ENCODE measurements at places on chromosomes 5 and 9.

- no peak for DNase-seq
Observed at GRCh38 chr9:36152741-36153438, 16.3 kb upstream of the CCIN start.

GRCh38 chr5:120035181-120035580, 405.8 kb downstream of the FAM170A start:
- no peak for DNase-seq

GRCh38 chr5:172150514-172151425, 37.3 kb downstream of the STK10 start:
- DNase-seq = no peak

DNA sequence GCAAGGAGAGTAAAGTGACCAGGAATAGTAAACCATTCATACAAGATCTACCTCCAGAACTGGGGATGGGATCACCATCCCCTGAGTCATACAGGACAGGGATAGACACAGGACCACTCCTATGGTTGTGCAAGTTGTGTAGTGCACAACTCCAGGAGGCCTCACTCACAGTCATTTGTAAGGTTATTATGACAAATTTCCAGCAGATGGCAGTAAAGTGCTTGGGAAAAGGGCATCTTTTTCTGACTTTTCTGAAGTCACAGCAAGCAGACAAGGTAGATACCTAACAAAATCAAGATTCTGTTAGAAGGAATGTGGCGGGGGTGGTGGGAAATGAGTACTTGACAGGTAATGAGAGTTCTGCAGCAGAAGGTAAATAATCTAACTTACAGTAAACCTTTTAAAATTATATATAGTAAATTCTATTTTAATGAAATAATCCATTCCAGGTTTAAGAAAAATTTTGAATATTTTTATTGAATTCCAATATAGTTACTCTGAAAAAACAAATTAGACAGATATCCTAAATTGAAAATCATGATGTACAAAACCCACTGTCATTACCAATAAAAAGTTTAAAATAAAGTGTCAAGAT, 16.7 kb upstream of the KIF27 start:
- no peak for DNase-seq

- DNase-seq = no peak
Observed at GRCh38 chr5:89041249-89041779, 158.3 kb upstream of the MEF2C start.

DNA sequence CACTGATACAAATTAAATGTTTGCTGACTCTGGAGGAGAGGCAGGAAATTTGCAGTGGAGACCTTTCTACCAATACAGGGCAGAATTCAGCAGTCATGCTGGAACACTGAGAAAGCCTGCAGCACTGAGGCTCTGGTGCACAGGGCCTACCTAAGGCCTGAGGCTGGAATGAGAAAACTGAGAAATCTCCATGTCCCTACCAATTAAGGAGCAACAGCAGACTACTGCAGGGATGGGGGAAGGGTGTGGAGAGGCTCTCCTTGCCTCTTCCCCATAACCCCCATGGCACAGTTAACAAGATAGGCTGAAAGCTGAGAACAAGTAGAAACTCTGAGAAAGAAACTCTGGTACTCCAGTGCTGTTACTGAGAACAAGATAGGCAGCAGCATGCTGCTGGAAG, 10.5 kb downstream of the FBXO4 start:
- DNase-seq = no peak

GRCh38 chr9:131062969-131063368, 33.4 kb upstream of the AIF1L start:
- DNase-seq = no peak

DNA sequence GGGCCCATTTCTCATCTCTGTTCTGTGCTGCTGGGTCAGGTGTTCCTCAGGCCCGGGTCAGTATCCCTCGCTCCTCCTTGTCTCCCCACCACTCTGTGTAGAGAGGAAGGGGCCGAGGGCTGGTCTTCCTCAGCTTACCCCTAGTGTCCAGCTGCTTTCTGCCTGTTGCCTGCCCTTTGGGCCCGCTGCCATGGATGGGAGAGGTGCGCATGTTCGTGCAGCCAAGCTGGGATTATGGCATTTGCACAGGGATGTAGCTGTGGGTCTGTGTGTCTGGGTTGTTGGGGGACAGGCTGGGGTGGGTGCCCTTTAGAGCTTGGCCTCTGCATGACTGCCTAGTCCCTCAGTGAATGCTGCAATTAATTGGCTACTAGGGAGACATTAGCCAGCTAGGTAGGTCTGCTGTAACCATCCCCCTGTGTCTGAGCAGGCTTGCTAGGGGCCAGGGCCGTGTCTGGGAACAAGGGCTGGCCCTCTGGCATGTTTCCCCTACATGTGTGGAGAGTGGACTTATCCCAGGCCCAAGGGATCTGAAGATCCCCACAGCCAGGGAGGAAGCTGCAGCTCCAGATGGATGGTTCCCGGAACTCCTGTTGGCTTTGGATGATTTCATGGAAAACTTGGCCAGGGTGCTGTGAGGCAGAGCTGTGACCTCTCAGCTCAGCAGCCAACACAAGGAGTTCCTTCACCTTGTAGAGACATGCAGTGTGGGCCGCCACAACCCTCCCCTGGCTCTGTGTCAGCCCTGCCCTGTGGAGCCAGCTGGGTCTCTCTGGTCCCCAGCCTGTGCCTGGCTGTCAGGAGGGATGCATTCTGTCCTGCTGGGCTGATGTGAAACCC, 161.9 kb downstream of the MACROH2A1 start:
- no peak for DNase-seq

- DNase-seq = no peak
Observed at GRCh38 chr9:110844121-110844520, 175.5 kb downstream of the MUSK start.

DNA sequence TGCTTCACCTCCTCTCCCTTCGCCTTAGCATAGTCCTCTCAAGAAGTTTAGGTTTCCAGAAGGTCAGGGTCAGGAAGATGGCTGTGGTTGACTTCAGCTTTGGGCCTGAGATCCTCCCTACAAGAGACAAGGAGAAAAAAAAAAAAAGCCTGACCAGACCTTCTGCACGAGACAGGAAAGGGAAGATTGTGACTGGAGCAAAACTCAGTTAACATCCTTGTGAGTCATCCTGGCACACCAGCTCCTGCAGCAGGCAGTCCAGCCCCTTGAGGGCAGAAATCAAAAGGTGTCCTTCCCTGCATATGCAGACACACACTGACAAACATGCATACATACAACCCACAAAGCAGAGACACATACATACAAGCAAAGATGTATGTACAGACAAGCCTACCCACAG, 18.0 kb upstream of the ENHO start:
- DNase-seq = no peak

DNA sequence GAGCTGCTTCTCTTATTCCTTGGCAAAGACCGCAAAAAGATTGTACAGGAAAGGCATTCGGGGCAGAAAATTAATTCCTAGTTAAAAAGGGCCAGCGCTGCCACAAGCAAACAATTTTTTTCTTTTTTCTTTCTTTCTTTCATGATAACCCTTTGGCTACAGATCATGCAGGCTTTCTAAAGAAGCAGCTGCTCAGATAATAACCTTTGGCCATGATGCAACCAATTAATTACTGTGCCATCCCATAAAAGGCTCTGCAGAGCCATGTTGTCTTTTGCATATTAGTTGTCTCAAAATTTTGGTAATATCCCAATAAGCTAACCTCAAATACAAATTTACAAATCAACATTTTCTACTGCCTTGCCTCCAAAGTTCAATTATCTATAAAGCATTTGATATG, 758.4 kb upstream of the SEMA6A start:
- no peak for DNase-seq

DNA sequence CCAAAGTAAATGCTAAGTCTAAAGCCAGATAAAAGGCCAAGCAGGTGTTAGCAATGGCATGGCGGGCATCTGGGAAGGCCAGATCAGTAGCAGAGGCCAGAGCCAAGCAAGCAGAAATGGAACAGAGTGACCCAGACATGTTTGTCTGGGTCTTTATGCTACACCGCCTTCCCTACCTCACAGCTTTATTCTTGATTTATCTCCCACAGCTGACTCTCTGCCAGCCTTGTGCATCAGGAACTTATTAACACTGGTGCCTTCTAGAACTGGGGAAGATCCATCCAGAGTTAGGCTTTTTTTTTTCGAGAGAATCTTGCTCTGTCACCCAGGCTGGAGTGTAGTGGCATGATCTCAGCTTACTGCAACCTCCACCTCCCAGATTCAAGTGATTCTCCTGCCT, 112.5 kb upstream of the SLC44A1 start:
- no peak for DNase-seq

Measured in activated gamma-delta T cell (primary cell).